AG09319 (cell line): ENCODE measurements at places on chromosomes 1 and 21.

- no peak for DNase-seq
These were observed 38.7 kb downstream of the BCL9 start for GRCh38 chr1:147579934-147580537.

GRCh38 chr1:152906023-152906565 is 2.3 kb upstream of the IVL start:
- peak; percentile 60 for DNase-seq

GRCh38 chr1:209490013-209490412 is 93.5 kb upstream of the CAMK1G start:
- no peak for DNase-seq

DNA sequence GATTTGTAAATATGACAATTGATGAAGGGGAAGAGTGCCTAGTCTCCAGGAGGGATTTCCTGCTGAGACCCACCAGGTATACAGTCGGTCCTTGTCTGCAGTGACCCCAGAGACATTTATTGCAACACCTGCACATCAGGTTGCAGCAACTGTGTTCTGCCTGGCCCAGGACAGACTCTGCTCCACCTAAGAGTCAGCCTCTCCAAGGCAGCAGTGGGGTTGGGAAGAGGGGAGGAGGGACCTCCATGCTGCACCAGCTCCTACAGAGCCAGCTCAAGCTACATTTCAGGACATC is 120.4 kb upstream of the IRF2BP2 start:
- no peak for DNase-seq

DNA sequence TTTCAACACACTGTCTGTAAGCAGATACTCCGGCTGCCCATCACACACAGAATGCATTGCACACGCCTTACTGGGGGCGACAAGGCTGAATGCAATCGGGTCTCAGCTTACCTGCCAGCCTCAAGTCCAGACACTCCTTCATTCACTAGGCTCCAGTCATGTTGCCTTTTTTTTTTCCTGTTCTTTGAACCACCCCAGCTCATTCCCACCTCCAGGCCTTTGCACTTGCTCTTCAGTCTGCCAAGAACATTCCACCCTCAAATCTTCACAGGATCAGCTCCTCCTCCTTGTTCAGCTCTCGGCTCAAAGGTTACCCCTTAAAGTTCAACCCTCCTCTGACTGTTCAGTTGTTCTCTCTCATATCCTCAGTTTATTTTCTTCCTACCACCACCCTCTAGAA is 181.9 kb upstream of the ESRRG start:
- no peak for DNase-seq

DNA sequence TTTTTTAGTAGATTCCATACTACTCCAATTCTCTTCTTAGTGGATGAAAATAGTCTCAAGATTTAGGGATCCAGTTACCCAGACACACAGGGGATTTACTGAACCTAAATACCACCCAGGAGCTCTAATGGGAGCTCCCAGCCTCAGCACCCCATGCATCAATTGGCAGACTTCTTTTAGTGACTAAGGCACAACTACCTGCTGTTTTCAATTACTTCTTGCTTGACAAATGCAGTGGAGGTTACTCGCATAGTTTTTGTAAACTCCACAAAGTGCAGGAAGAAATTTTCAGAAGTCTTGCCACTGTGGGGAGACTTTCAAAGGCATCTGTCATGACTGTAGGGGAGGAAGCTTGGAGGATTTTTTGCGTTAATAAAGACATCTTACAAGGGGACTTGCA is 35.5 kb upstream of the MAP10 start:
- no peak for DNase-seq

DNA sequence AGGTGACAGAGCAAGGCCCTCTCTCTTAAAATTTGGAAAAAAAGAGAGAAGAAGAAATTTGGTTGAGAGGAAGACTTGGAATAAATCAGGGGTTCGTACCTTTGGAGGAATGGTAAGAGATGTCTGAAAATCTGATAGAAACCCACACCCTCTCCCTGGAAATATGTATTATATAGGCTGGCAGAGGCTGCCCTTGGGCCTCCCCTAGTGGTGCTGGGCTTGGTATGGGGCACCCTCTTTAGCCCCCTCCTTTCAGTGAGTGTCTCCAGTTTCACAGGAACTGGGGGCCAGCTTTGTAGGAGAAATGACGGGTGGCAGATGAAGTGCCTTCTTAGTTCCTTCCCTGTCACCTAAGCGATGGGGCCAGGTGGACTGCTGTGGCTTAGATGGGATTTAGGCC is 82.9 kb upstream of the SLC2A1 start:
- DNase-seq, result no peak

DNA sequence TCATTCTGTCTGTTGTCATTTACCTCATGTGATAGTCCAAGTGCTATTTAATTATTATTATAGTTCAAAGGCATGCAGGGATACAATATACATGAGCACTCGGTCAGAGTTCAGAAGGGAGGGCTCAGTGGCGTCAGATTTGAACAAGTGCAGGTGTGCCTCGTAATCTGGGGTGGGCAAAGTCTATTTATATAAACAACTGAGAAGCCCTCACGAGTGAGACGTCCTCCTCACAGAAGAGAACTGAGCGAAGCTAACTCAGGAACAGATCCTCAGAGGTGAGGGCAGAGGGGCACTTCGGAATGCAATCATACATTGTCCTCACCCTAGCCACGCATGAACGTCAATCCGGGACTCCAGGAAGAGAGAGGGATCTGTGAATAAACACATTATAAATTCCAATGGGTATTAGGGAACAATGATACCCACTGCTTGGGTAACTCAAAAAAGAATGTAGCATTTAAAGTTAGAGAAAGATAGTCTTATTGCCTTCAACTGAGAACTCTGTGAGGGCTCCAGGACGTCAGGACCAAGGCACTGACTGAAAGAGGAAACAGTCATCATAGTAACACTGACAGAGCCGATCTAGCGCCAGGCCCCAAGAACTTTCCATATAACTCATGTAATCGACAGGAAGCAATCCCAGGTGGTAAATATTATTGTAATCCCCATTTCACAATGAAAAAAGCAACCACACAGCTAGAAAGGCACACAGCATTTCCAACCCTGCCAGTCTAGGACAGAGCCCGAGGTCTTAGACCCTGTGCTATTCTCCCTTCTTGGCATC is 127.1 kb upstream of the B3GALT2 start:
- DNase-seq, result no peak

DNA sequence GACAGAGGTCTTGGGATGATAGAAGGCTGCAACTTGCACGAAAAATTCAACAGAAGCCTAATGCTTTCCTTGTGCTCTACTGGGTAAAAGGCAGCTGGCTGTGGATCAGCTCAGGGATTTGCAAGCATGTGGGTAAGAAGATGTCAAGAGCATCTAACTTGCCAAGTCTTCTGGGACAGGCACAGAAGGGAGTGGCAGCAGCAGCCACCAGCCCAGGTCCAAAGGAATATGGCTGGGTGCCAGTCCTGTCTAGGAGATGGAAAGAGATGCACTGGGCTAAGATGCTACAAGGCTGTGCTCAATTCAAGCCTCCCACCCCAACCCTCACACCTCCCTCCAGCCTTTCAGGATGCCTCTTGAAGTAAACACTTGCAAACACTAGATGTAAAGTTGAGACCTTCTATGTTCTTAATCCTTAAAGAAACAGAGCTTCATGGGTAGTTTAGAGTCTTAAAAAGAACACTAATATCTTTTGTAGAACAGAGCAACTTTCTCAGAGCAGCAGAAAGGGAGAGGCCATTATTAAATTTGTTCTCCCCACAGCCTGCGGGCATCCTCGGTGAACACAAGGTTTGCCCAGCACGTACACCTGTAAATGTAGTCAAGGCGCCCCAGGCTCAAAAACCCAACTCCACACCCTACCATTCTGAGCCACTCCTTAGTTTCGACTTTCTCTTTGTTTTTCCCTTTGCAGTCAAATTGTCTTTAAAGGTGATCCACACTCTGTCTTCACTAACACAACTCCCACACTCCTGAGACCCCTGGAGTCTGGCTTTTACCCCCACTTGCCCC is 64.6 kb upstream of the BCAR3 start:
- no peak for DNase-seq

DNA sequence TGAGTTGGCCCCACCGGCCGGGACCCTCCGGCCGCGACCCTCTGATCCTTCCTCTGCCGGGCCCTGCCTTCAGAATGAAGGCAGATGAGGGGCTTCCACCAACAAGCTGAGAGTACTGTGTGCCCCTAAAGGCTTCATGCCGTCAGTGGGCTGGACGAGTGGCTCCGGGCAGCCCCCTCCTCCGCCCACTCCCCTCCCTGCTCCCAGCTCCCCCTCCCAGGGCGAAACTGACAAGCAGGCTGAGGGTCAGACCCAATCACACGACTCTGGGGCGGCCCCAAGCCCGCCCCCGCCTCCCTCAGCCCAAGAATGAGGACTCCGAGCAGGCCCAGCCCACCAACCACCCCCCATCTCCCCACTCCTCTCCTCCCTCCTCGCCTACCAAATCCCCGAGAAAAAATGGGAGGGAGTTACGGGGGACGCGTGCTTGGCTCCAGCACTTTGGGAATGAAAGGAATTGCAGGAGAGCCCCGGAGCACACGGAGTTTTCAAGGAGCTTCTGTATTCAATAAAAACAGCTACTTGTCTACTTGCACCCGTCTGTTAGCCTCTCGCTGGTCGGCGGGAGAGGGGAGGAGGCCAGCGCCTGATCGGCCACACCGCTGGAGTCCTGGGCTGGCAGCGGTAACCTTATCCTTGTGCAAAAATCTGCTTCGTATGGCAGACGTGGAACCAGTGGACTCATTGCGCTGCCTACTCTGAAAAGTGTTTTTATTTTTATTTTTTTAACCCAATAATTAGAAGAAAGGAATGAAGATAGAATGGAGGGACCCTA is at the start of gene COL11A1:
Gene COL11A1, minus strand, starts transcription at position 147 of the 775 bp plus-strand sequence. CDS start 344 bp downstream, outside the sequence.
- no peak for DNase-seq

DNA sequence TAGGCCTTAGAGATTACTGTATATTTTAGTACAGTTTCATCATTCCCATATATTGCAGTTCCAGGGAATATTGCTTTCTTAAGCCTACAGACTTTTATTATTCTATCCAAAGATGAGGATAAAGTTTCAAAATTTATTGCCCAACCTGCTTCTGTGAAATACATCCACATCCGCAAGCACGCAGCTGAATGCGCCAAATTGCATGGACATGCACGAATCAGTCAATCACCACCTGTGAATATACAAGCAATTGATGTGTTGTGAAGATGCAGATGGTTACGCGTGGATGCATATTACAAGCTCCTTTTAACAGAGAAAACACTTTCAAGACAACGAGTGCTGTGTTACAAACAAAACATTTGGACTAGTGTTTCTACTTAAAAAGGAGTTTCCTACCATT is 577.8 kb upstream of the PLXNA2 start:
- DNase-seq, result no peak

DNA sequence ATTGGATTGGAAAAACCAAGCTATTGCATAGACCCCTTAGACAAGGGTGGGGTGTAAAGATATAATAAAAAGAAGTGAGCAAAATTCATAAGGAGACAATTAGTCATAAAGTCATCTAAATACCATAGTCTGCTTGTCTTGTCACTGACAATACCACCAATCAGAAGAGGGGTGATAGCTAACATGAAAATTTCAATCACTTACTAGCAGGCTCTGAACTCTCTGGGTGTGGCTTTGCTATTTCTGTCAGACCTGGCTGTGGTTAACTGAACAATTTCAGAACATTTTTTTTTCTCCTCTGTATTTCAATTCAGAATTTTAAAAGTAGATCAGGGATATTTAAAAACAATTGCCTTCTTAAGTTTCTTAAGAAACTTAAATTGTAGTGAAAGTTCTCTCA is 158.5 kb upstream of the PRMT6 start:
- DNase-seq, result no peak

GRCh38 chr21:29499734-29500343 is 201.1 kb downstream of the BACH1 start:
- no peak for DNase-seq

- DNase-seq, result no peak
These were observed 1.1 kb downstream of the MIA3 start for GRCh38 chr1:222618880-222619596.

DNA sequence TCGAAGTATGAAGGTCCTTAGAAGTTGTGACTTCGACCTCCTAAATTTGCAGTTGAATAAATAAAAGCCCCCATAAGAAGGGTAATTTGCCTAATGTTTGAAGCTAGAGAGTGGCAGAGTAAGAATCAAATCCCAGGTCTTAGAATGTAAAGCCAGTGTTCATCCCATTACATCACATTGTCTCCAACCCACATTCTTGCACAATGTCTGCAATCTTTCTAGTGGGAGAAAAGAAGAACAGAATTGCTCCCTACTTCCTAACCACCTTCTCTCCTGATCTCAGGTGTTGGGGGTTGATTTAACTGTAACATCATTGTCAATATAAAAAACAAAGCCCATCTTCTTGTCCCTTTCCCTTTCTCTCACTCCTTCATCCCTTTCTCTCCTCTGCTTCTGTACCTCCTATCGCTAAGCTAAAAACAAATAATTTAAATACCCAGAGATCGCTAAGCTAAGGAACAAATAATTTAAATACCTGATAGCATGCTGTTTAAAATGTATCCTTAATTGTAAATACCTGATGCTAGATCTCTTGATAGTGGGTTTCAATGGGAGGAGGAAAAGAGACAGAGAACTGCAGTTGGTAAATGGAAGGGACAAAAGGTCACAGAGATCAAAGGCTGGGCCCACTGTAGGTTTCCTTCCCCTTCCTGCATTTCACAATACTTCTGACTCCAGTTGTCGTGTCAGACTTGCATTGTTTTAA is 32.1 kb upstream of the CCDC190 start:
- DNase-seq, result no peak

- DNase-seq, result peak; percentile 61
These were observed 36.8 kb downstream of the DHRS3 start for GRCh38 chr1:12581179-12581578.

GRCh38 chr1:198520524-198521254 is 19.8 kb downstream of the ATP6V1G3 start:
- no peak for DNase-seq

GRCh38 chr1:156781585-156782186 is 14.4 kb downstream of the PRCC start:
- no peak for DNase-seq

DNA sequence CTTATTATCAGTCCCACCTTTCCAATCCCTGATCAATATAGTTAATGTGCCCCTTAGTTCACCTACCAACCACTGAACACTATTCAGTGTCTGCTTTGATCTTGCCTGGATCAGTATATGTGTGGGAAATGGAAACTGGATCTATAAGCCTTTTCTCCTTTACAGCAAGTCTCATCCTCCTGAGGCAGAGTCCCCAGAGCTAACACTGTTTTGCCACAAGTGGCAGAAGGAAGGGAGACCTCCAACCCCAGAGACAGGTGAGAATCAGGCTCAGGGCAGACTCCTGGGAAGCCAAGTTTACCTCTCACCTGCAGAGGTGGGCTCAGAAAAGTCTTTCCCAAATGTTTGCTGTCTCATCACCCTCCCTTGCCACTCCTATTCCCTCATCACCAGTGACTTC is at the start of gene OR6N2:
Gene OR6N2, minus strand, starts transcription at position 101 of the 400 bp plus-strand sequence. CDS start 3,569 bp downstream, outside the sequence.
- DNase-seq, result no peak

- DNase-seq, result no peak
These were observed 6.7 kb downstream of the CITED4 start for GRCh38 chr1:40855513-40855912.

- DNase-seq, result no peak
These were observed 227.3 kb downstream of the BRINP3 start for GRCh38 chr1:190250368-190250767.

DNA sequence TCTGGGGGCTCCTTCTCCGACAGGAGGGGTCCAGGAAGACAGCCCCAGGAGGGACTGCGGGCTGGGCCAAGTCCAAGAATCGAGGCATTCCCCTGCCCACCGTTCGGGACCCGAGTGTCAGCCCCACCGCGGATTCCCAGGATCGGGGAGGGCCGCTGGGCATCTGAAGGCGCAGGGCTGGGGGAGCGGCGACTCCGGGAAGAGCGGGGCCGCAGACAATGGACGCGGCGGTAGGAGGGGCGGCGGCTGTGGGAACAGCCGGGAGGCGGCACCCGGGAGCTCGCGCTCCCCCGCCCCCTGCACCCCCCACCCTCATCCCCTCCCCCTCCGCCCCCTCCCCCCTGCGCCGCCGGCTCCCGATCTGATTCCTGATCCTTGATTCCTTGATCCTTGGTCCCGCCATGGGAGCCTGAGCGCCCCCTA is at the start of gene VANGL2:
Gene VANGL2, plus strand, starts transcription at position 342 of the 423 bp plus-strand sequence. CDS start 15,274 bp downstream, outside the sequence.
- no peak for DNase-seq
